ENCODE measurements at places on chromosomes 11 and 22. TPM values are rescaled to one million over a fixed set of nuclear protein-coding genes. Genes with fewer than 3 reads are reported as not detected.

DNA sequence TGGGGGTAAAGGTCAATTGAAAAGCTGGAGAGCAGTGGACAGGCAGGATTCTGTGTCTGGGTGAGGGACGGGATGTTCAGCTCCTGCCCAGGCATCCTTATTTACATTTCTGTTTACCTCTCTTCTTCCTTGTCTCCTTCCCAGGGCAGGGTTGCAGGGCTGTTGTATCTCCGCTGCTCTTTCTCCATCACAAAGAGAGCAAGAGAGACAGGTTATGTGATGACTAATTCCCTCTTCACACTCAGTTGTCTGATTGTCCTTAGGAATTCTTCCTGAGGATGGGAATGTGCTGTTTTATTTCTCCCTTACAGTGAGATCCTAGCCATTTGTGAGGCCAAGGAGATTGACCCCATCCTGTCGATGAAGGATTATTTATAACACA lies 104.9 kb downstream of the VPREB1 start:
- DNase-seq: no peak

DNA sequence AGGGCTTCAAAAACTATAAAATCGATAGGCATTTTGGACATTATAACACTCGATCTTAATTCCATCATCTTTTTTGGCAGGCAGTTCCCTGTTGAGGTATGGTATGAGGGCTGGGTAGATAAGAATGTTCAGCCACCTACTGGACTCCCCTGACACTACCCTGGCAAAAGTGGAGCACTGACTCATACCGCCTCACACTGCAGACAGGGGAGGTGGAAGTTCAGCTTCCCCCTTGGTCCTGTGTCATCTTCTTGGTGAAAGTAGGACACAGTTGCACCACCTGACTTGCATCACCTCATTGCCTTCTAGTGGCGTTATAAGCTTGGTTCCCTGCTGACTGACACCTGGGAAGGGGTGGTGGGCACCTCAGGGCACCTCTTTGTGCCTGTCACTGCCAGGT lies 30.4 kb downstream of the PAAF1 start:
- DNase-seq: no peak

DNA sequence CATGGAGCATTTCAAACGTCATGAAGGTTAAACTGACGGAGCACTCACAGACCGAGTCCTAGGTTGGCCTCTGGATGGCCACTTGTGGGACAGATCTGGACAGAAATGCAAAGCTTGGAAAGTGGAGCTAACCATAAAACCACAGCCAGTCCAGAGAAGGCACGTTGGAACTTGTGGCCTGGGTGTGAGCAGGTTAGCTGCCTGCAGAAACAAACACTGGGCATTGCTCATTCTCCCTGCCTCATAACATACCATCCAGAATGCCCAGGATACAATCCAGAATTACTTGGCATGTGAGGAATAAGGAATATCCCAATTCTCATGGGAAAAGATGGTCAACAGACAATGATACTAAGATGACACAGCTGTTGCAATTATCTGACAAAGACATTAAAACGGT lies 1005.0 kb downstream of the TBC1D22A start:
- DNase-seq: no peak

The KCNJ5 gene
- total RNA-seq: 7.2 TPM
